ENCODE measurements at places on chromosomes 3 and 15.

- no peak for DNase-seq
These were observed 75.5 kb downstream of the SERPINI1 start for GRCh38 chr3:167811031-167811430.

GRCh38 chr3:171561596-171562323 lies 101.6 kb upstream of the TNIK start:
- DNase-seq = no peak

DNA sequence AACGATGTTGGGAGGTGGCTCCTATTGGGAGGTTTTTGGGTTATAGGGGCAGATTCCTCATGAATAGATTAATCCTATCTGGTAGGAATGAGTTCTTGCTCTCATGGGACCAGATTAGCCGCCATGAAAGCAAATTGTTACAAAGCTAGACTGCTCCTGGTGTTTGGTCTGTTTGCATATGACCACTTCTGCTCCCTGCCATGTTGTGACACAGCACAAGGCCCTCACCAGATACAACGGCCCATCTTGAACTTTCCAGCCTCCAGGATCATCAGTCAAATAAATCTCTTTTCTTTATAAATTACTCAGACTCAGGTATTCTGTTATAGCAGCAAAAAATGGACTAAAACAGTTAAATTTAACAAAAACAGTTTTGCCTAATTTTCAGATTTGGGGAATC lies 34.4 kb downstream of the TRIM42 start:
- no peak for DNase-seq

- DNase-seq = no peak
These were observed 91.8 kb upstream of the ALDH1A3 start for GRCh38 chr15:100787567-100788417.

DNA sequence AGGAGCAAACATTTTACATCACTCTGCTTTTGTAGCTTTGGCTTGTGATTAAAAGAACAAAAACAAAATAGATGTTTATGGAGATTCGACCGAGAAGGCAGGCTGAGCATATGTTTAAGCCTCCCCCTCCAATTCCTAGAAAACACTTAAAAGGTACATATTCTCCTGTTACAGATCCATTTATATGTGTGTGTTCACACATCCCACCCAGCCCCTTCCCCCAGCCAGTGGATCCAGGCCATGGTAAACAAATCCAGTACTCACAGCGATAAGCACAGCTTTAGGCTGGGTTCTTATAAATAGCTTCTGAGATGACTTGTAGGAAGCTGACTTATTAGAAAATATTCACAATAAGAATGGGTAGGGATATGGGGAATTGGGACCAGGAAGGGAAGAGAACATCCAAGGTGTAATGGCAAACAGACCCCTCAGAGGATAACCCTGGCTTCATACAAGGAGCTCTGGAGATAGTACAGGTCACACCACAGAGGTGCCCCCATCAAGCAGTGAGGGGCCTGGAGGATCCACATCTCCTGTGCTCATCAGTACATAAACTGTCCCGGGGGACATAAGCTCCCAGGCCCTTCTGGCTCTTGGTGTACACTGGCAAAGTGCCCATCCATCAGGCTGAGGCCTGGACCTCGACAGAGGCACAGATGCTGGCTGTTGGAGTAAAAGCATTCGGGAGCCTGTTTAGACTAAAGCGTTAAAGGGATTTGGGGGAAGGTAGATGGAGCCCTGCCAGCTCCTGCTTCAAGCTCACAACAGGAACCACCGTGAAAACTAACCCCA lies 70.0 kb upstream of the UBE2E1 start:
- DNase-seq = no peak

DNA sequence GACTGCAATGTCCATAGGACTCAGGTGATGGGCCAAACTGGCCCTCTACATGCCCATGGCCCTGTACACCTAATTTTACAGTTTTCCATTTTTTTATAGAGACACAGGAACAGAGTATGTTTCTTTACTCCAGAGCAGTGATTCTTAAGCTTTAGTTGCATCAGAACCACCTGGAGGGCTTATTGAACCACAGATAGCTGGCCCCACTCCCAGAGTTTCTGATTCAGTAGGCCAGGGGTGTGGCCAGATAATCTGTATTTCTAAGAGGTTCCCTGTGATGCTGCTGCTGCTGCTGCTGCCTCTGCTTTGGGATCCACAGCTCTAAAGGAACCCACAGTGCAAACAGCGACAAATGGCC lies 5.1 kb downstream of the RBP1 start:
- DNase-seq = peak; percentile 26

DNA sequence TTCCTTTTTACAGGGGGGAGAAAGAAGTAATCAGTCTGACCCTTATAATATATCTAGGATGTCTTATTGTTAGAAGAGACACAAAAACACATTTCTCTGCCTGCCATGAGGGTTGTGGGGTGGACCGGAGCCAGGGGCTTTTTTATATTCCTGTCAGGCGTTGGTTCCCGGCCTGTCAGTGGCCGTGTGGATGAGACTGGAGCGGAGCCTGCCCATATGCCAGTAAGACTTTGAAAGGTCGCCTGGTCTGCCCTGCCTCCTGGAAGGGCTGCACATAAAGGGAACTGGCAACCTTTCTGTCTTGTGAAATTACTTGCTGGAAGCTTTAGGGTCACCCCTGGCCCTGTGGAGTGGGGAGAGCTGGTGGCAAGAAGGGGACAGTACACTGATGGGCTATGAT lies 34.7 kb downstream of the MAP3K13 start:
- DNase-seq = no peak
